ENCODE measurements at places on chromosomes 11 and 22. TPM values are rescaled to one million over a fixed set of nuclear protein-coding genes. Genes with fewer than 3 reads are reported as not detected.

GRCh38 chr11:61194169-61194671, 9.1 kb upstream of the PGA3 start:
- H3K27ac ChIP-seq, result no peak overlapping the region
- no peak overlapping the region for H3K4me3 ChIP-seq

GRCh38 chr22:48891688-48892577, 935.7 kb downstream of the BRD1 start:
- no peak overlapping the region for H3K4me3 ChIP-seq
- H3K4me1 ChIP-seq, result no peaks in the 10 kb centered on the region
- H3K27me3 ChIP-seq, result no peaks in the 10 kb centered on the region
- H3K36me3 ChIP-seq, result no peaks in the 10 kb centered on the region
- no peak overlapping the region for H3K27ac ChIP-seq

GRCh38 chr11:129208863-129209262, 16.7 kb upstream of the ARHGAP32 start:
- no peaks in the 10 kb centered on the region for H3K4me1 ChIP-seq
- no peaks in the 10 kb centered on the region for H3K36me3 ChIP-seq
- H3K27ac ChIP-seq, result no peak overlapping the region
- DNase-seq, result no peak

- H3K27me3 ChIP-seq, result no peaks in the 10 kb centered on the region
- H3K36me3 ChIP-seq, result no peaks in the 10 kb centered on the region
- DNase-seq, result no peak
- no peak overlapping the region for H3K27ac ChIP-seq
Observed at GRCh38 chr11:12962306-12962705, 46.8 kb upstream of the RASSF10 start.

GRCh38 chr11:73818846-73819245, 31.2 kb downstream of the MRPL48 start:
- no peak overlapping the region for H3K4me3 ChIP-seq
- DNase-seq, result no peak
- H3K27ac ChIP-seq, result no peak overlapping the region
- H3K27me3 ChIP-seq, result no peaks in the 10 kb centered on the region

- H3K36me3 ChIP-seq, result no peaks in the 10 kb centered on the region
- DNase-seq, result no peak
- no peak overlapping the region for H3K27ac ChIP-seq
- no peak overlapping the region for H3K4me3 ChIP-seq
Observed at GRCh38 chr22:29158546-29158945, 47.1 kb upstream of the EMID1 start.

The OAF gene
- total RNA-seq, result 1.5 TPM

The PLAAT3 gene
- 3.6 TPM for total RNA-seq

The MTCH2 gene
- 23.6 TPM for total RNA-seq

The MPPED2 gene
- total RNA-seq, result not detected

The ELFN2 gene
- 0.55 TPM for total RNA-seq
